Activated CD4-positive, alpha-beta T cell treated with anti-CD3 and anti-CD28 coated beads, Interleukin-2, amount 50 U/mL, for 48 hours (primary cell): ENCODE measurements at places on chromosomes 13 and 19.

DNA sequence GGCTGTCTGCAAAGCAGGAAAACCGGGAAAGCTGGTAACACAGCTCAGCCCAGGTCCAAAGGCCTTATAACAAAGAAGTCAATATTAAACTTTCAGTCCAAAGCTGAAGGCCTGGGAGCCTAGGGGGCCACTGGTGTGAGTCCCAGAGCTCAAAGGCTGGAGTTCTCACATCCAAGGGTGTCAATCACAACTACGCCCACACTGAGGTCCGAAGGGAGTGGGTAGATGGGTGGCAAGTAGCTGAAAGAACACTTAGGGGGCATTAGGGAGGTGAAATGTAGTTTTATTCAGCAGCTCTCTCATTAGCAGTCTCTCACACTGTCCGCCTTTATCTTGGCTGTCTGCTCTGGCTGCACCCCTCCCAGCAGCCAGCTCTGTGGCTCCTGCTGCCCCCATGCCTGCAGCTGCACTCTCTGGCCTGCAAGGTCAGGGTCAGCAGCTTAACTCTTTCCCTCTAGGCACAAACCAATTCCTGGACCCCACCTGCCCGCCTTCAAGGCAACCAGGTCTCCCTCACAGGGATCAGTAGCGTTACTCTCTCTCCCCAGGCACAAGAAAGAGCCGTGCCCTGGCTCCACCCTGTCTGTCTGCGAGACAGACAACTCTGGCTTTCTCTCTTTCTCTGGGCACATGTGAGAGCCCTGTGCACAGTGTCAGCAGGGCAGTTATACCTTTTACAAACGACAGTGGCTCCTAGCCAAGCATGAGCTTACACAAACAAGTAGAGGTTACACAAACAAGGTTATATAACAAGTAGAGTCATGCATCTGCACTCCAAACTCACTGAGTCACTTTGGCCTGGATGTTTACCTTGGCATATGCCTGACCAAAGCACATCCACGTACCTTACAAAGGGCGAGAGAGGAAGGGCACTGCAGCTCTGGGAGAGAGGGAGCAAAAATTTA is 249.4 kb upstream of the PCDH20 start:
- DNase-seq: no peak

GRCh38 chr13:20389696-20390525 is 135.7 kb downstream of the CRYL1 start:
- DNase-seq: no peak

DNA sequence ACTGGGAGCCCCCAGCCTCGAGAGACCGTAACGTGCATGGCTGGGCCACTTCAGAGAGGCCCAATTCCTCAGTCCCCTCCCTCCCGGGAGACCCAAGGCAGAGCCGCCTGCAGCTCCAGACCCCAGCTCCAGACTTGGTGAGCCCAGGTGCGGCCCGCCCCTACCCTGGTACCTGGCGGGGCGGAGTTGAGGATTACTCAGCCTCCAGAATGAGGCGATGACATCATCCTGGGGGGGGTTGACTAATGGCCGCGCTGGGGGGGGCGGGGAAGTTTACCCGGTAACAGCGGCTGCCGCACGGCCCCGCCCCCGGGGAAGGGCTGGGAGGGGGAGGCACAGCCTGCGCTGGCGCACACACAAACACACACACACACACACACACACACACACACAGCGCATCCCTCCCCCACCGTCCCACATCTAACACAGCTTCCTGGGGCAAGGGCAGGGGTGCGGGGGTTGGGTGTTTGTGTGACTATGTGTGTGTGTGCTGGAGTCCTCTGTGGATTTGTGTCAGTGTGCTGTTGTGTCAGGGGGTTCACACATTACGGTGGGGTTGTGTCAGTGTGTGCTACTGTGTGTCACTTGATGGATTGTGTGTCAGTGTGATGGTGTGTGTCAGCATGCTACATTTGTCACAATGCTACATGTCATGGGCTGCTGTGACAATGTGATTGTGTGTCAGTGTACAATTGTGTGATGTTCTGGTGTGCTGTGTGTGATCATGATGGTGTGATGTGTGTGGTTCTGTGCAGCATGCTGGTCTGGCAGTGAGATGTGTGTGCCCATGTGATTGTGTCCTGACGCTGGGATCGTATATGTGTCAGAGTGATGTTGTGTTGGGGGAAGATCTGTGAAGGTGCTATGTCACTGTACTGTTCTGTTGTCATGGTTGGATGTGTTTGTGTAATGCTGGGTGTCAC is 10.3 kb upstream of the BBC3 start:
- DNase-seq: peak; percentile 80

DNA sequence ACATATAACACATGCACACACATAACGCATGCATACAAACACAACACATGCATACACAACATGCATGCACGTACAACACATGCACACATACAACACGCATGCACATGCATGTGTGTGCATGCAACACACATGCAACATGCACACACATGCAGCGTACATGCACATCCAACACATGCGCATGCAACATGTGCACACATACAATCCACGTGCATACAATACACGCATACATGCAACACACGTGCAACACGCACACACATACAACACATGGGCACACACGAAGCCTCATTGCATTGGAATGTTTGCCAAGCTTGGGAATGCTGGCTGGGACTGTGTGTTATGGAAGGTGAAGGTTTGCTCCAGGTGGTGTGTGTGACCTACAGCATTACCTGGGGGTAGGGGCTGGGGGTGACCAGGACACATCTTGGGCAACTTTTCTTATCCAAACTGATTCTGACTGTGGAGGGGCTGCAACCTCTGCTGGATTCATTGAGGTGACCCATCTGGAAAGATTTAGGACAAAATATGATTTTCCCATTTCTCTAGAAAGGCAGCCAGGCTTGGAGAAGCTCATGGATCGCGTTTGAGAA is 58.9 kb downstream of the SPACA7 start:
- no peak for DNase-seq

DNA sequence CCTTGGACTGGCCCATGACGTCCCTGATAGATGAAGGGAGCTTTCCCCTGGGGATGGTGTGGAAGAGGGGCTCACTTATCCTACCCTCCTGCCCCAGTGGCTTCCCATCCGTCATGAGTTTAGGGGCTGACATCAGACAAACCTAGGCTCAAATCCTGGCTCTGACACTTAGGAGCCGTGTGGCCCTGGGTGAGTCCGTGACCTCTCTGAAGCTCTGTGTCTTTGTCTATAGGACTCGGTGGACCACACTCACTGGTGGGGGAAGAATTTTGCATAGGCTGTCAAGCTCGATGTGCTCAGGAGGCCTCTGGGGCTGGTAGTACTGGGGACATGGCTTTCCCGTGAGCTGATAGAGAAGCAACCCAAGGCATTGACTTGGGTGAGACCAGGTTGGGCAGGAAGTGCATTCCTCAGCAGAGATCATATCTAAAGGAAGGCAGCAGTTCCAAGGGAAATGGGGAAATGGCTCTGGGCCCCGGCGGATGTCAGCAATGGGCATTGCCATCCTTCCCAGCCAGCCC is 17.4 kb upstream of the AP1M2 start:
- no peak for DNase-seq

DNA sequence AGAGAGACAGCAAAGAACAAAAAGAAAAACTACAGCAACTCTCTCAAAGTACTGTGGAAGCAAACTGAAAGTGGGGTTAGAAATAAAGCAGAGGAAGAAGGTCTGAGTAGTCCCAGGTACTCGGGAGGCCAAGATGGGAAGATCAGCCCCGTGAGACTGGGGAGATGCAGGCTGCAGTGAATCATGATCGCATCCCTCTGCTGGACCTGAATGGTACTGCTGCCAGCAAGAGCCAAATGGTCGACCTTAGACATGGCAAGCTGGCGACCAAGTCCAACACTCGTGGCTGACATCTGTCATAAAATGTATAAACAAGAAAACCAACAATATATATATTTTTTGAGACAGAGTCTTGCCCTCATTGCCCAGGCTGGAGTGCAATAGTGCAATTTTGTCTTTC is 33.7 kb upstream of the ZNF724 start:
- DNase-seq: peak; percentile 74

DNA sequence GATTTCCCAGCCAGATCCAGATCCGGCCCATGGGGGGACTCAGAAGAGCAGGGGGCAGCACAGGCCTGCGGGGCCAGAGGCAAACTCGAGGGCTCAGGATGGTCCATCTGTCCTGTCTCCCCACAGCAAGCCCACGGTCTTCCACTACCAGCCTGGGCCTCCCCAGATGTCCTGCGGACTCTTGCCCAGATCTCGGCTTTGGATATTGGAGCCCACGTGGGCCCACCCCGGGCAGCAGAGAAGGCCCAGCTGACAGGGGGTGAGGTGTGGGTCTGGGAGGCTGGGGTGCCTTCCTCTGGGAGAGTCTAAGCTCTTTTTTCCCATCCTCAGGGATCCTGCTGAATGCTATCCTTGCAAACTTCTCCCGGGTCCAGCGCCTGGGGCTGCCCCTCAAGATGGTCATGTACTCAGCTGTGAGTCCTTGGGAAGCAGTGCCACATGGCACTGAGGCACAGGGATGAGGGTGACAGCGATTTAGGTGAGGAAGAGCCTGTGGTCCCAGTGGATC is 3.4 kb downstream of the ACP4 start:
- DNase-seq: no peak

DNA sequence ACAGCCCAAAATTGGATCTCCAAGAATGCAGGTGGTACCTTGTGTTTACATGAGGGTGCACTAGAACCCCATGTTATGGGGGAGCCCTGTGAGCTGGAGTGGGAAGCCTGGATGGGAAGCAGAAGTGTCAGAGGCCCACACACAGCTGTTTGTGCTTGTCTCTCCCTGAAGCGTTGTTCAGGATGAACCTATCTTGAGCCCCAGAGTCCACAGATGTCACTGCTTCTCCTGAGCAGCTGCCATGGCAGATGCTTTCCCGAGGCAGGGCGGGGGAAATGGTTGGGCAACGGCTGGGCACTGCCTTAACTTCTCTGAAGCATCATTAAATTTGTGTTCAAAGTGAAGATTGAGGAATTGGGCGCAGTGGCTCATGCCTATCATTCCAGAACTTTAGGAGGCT is 17.1 kb upstream of the CHST8 start:
- no peak for DNase-seq

- DNase-seq: no peak
Observed at GRCh38 chr13:47803131-47803530, 197.9 kb downstream of the SUCLA2 start.

GRCh38 chr13:20546556-20546955 is 20.4 kb upstream of the IFT88 start:
- no peak for DNase-seq

- DNase-seq: no peak
Observed at GRCh38 chr19:44647144-44647543, 3.4 kb downstream of the PVR start.

- DNase-seq: no peak
Observed at GRCh38 chr19:31271306-31271911, 77.8 kb downstream of the TSHZ3 start.

GRCh38 chr19:13441810-13442512 is 64.3 kb downstream of the CACNA1A start:
- peak; percentile 41 for DNase-seq

GRCh38 chr13:45768656-45769479 is 66.7 kb downstream of the CBY2 start:
- DNase-seq: no peak

DNA sequence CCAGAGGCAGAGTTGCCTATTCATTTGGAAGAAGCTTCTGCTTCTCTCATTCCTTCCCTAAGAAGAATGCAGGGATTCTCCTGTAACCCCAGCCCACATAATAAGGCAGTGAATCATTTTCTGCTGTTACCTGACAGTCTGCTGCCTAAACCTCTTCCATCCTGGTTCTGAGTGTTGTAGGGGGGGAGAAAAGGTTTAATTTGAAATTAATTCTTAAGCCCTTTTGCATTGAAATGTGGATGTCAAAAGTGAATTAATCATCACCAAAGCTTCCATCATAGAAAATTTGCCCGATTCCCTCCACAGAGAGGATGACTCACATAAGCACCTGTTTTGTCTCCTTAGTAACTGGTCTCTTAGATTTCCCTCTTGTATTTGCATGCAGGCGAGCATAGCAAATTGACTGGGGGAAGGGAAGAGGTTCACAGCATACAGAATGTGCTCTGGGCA is 146.7 kb upstream of the FNDC3A start:
- no peak for DNase-seq

DNA sequence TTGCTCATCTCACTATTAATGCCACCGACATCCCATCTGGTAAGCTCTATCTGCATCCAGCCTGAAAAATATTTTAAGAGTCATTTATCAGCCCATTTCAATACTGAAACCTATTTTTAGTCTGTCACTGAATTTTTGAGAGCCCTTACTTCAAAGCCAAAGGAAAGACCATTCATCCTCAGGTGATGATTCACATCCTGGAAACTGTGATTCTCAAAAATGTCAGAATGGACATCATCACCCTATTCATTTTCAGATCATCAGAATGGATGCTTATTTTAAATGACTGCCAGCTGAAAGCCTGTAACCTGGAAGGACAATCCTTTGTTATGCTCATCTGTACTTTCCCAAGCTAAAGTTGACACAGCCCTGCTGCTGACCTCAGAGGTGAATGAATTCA is 27.0 kb downstream of the TNFSF11 start:
- no peak for DNase-seq

- DNase-seq: no peak
Observed at GRCh38 chr13:112970552-112971287, 1.7 kb downstream of the MCF2L start.

DNA sequence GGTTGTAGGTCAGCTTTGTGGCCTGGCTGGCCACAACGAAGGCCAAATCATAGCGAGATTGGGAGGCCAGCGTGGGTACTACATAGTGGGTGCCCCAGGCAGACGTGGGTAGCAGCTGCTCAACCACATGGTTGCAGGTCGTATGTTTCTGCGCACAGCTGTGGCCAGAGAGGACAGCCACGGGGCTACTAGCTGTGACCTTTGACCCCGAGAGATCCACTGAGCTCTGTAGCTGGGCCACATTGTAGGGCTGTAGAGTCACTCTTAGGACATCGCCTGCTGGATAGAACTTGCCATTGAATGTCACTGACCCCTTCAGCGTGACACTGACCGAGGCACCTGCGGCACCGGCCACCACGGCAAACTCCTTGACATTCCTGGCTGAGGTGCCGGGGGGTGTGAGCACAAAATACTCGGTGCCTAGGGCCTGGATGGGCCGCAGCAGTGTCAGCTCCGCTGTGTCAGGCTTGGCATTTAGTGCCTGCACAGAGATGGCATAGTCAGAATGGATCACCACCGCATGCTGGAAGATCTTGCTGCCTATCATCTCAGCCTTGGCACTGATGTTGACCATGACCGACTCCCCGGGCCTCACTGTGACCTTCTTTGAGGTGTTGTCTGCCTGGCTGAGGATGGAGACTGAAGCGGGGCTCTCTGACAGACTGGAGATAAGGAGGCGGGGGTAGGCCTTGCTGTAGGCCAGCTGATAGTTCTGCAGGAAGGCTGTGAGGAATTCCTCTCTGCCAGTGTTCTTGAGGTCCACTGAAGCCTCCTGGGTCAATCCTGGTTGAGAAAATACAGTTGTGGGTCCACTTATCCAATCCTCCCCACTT is 6.7 kb downstream of the FCGBP start:
- DNase-seq: no peak

- peak; percentile 5 for DNase-seq
Observed at GRCh38 chr13:79196366-79196765, 209.7 kb downstream of the RBM26 start.
